ENCODE measurements at places on chromosomes 11 and 22. TPM values are rescaled to one million over a fixed set of nuclear protein-coding genes. Genes with fewer than 3 reads are reported as not detected.
A peak's percentile ranks its signal among the peaks of the same experiment; 100 is the strongest.

Gene RNF26
- total RNA-seq, result 23.5 TPM

DNA sequence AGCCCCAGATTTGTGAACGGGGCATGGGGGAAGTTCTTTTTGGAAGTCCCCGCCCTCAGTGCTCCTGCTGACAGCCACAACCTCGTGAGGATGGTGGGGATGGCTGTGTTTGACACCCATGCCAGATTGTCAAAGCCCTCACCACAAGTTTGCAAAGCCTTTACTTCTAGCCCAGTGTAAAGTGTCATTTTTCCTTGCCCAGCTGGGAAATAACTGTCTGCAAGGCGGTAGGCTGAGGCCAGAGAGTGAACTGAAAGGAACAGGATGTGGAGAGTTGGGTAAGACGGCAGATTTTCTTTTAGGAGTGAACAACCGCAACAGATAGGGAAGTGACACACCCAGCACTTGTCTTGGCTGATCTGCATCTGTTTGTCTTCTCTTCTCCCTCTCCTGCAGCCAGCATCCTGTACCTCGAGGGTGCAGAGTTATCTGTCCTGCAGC is 13.6 kb downstream of the IL17RA start:
- H3K36me3 ChIP-seq, result peaks cover 42% of the 10 kb centered on the region
- no peaks in the 10 kb centered on the region for H3K4me1 ChIP-seq
- no peaks in the 10 kb centered on the region for H3K27me3 ChIP-seq
- H3K4me3 ChIP-seq, result no peak overlapping the region
- H3K27ac ChIP-seq, result no peak overlapping the region
- no peak for DNase-seq

- H3K36me3 ChIP-seq, result peaks cover 8% of the 10 kb centered on the region
- H3K27me3 ChIP-seq, result no peaks in the 10 kb centered on the region
- H3K27ac ChIP-seq, result no peak overlapping the region
- H3K4me3 ChIP-seq, result no peak overlapping the region
- H3K4me1 ChIP-seq, result no peaks in the 10 kb centered on the region
These were observed 4.8 kb upstream of the ARHGEF12 start for GRCh38 chr11:120331301-120331996.

Gene APOA4
- not detected for total RNA-seq

Gene MYOD1
- total RNA-seq, result not detected

- H3K4me1 ChIP-seq, result peaks cover 14% of the 10 kb centered on the region
- H3K27me3 ChIP-seq, result no peaks in the 10 kb centered on the region
- H3K27ac ChIP-seq, result peak overlapping the region; percentile 45
- no peaks in the 10 kb centered on the region for H3K36me3 ChIP-seq
- no peak overlapping the region for H3K4me3 ChIP-seq
These were observed 60.6 kb upstream of the RASD2 start for GRCh38 chr22:35479985-35480550.

Gene NCF4
- 19.4 TPM for total RNA-seq

DNA sequence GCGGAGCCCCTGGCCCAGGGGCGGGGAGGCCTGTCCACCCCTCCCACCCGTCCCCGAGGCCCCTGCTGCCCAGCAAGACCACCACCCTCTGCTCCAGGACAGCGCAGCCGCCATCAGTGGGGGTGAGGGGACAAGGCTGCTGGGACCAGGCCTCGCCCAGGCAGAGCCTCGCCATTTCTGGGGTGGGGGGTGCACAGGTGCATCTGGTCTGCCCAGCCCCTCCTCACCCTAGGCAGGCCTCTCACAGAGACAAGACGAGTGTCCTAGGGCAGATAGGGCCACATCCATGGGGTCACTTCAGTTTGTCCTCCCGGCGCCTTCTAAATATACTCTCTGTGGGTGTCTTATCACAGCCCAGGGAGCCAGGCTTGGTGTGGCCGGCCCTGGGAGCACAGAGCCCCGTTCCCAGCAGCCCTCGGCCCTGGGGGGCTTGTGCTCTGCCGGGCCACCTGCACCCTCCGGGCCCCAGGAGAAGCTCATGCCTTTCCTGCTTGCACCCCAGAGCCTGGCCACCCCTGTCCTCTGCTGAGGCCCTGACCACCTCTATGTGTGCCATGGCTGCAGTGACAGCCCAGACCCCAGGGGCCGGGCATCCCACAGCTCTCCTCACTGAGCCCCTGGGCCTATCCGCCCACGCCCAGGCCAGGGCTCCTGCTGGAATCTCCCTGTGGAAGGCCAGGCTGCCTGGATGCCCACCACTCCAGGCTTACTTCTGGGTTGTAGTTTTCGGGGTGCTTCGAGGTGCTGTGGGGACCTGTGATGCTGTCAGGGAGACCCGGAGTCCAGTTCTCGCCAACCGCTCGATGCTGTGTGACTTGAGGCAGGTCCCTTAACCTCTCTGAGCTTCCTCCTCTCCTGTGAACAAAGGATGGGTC is 70.8 kb downstream of the KCNQ1 start:
- no peak overlapping the region for H3K4me3 ChIP-seq
- H3K27ac ChIP-seq, result no peak overlapping the region
- peak; percentile 64 for DNase-seq
- no peaks in the 10 kb centered on the region for H3K36me3 ChIP-seq
- no peaks in the 10 kb centered on the region for H3K27me3 ChIP-seq

Gene RPUSD4
- 20.7 TPM for total RNA-seq

Gene OR51E2
- 1.2 TPM for total RNA-seq

Gene SAA2
- 82.0 TPM for total RNA-seq

- H3K27me3 ChIP-seq, result no peaks in the 10 kb centered on the region
- H3K27ac ChIP-seq, result no peak overlapping the region
- no peak overlapping the region for H3K4me3 ChIP-seq
- no peak for DNase-seq
- no peaks in the 10 kb centered on the region for H3K4me1 ChIP-seq
- no peaks in the 10 kb centered on the region for H3K36me3 ChIP-seq
These were observed 129.4 kb downstream of the SBF2 start for GRCh38 chr11:10164621-10165020.

Gene INTS4
- 34.6 TPM for total RNA-seq

Gene WEE1
- 33.9 TPM for total RNA-seq

Gene SCGB1A1
- total RNA-seq, result not detected

- H3K27ac ChIP-seq, result no peak overlapping the region
- H3K4me1 ChIP-seq, result peaks cover 9% of the 10 kb centered on the region
- peaks cover 6% of the 10 kb centered on the region for H3K36me3 ChIP-seq
- no peak for DNase-seq
- H3K27me3 ChIP-seq, result no peaks in the 10 kb centered on the region
These were observed 37.0 kb downstream of the AMPD3 start for GRCh38 chr11:10492084-10492483.

- no peaks in the 10 kb centered on the region for H3K36me3 ChIP-seq
- H3K27me3 ChIP-seq, result no peaks in the 10 kb centered on the region
- H3K27ac ChIP-seq, result no peak overlapping the region
- H3K4me3 ChIP-seq, result no peak overlapping the region
- no peaks in the 10 kb centered on the region for H3K4me1 ChIP-seq
These were observed 452.3 kb downstream of the RAB38 start for GRCh38 chr11:87722756-87723565.

Gene CHST1
- total RNA-seq, result 2.8 TPM

- no peaks in the 10 kb centered on the region for H3K36me3 ChIP-seq
- H3K4me1 ChIP-seq, result no peaks in the 10 kb centered on the region
- DNase-seq, result no peak
- H3K4me3 ChIP-seq, result no peak overlapping the region
- no peaks in the 10 kb centered on the region for H3K27me3 ChIP-seq
These were observed 6.6 kb upstream of the MS4A18 start for GRCh38 chr11:60717956-60718355.

GRCh38 chr11:123718469-123718868 is 23.0 kb downstream of the ZNF202 start:
- no peaks in the 10 kb centered on the region for H3K27me3 ChIP-seq
- H3K27ac ChIP-seq, result no peak overlapping the region
- no peaks in the 10 kb centered on the region for H3K36me3 ChIP-seq
- no peaks in the 10 kb centered on the region for H3K4me1 ChIP-seq

Gene C1QTNF5
- total RNA-seq, result 42.8 TPM

Gene WBP2NL
- 2.5 TPM for total RNA-seq

GRCh38 chr22:24432059-24432853 is 4.9 kb downstream of the ADORA2A start:
- H3K4me3 ChIP-seq, result no peak overlapping the region
- no peaks in the 10 kb centered on the region for H3K36me3 ChIP-seq
- peaks cover 31% of the 10 kb centered on the region for H3K4me1 ChIP-seq
- no peaks in the 10 kb centered on the region for H3K27me3 ChIP-seq
- DNase-seq, result peak; percentile 91
